ENCODE measurements at places on chromosomes 12 and 14.
A peak's percentile ranks its signal among the peaks of the same experiment; 100 is the strongest.

- DNase-seq = no peak
Measured at GRCh38 chr14:102394717-102395375, 32.1 kb downstream of the TECPR2 start.

DNA sequence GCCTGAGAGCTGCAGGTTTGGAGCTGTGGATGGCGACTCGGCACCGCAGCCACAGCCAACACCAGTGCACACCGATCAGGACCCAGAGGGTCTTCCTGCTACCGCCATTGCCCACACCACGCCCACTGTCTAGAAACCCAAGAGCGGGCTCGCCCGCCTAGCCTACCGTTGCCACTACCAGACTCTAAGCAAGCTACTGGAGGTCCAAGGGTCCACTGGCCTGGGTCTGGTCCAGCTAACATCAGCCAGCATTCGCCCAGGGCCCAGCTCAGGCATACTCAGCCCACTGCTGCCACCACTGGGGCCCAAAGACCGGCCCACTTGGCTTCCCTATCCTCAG, 30.5 kb upstream of the MON2 start:
- no peak for DNase-seq

- no peak for DNase-seq
Measured at GRCh38 chr12:109730306-109731145, 16.9 kb downstream of the FAM222A start.

DNA sequence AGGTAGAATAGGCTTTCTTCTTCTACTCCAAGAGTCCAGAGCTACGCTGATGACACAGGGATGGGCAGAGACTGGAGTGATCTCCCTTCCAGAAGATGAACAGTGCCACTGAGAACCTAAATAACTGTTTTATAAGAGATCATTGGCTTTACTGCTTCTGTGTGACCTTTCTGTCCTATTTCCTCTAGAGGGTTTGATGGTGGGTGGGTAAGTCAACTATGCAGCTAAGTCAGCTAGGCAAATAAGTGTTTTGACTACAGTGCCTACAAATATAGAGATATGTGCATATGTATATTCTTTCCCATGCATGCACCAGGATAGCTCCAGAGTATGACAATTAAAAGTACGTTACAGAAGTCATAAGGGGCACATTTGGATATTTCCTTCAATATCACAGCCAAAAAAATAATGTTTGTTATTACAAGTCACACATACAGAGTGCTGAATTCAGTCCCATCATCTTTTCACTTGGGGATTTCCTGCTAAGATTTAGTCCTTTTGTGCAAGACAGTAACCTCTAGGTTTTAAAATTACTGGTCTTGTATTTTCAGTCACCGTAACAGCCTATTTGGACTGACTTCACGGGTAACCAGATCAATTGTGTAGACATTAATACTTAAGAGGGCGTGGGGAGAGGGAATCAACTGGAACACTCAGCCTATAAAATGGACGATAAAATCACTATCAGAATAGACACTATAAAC, 412.6 kb upstream of the SOX5 start:
- DNase-seq = no peak

- no peak for DNase-seq
Measured at GRCh38 chr14:30381861-30382480, 177.0 kb upstream of the G2E3 start.

DNA sequence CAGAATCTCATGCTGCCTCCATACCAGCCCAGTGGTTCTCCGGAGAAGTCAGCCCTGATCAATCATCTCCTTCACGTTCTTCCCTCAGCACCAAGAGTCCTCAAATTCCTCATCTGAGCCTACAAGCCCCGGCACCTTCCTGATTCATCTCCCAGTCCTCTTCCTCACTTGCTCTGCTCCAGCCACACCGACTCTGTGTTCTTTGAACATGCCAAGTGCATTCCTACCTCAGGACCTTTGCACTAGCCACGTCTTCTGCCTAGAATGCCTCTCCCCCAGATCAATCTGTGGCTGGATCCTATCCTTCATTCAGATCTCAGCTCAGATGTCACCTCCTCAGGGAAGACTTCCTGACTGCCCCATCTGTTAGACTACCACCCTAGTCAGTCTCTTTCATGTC, 4.7 kb downstream of the RILPL1 start:
- no peak for DNase-seq

GRCh38 chr12:120692524-120693033, 5.6 kb downstream of the MLEC start:
- DNase-seq = no peak

DNA sequence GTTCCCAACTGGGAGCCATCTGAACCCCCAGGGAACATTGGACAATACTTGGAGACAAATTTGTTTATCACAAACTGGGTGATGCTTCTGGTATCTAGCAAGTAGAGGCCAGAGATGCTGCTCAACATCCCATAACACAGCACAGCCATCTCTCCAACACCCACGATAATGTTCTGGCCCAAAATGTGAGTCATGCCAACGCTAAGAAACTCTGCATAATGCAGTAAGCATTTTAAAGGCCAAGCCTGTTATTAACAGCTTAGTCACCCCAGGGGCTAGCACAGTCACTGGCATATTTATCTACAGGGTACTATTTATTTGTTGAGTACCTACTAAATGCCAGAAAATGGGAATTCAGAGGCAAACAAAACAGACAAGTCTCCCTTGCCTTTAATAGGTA, 873.1 kb upstream of the TMEM132C start:
- no peak for DNase-seq

GRCh38 chr14:39218171-39218769, 15.4 kb upstream of the MIA2 start:
- DNase-seq = no peak

GRCh38 chr12:94534774-94535509, 75.3 kb upstream of the CEP83 start:
- DNase-seq = no peak

- no peak for DNase-seq
Measured at GRCh38 chr14:21096978-21097635, 1.3 kb downstream of the ZNF219 start.

DNA sequence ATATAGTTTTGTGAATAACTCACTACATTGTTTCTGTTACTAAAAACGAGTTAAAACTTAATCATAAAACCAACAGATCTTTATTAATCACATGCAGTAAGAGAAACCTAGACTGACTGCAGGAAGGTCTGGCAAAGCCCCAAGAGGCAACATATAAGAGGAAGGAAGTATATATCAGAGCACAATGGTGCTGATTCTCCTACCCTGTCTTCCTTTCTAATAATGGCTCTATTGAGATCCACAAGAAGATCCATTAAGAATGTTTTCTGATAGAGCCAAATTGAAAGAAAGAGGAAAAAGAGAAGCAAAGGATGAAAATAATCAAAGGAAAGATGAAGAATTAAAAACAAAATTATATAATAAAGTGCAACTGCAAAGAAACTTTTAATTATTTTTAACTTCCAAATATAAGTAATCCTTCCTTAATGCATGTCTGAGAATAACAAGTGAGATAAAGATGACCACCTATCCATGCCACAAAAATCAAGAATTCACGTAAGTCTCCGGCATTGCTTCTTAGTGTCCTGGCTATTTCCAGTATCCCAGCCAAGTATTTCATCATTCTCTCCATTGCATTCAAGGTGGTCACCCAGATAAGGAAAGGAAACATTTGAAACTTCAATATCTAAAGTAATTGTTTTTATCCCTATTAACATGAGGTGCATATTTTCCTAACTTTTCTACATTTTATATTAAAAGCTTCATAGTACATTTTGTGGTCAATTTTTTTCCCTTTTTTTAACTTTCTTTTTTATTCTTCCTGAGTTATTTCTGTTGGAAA, 62.2 kb downstream of the SOX5 start:
- no peak for DNase-seq

DNA sequence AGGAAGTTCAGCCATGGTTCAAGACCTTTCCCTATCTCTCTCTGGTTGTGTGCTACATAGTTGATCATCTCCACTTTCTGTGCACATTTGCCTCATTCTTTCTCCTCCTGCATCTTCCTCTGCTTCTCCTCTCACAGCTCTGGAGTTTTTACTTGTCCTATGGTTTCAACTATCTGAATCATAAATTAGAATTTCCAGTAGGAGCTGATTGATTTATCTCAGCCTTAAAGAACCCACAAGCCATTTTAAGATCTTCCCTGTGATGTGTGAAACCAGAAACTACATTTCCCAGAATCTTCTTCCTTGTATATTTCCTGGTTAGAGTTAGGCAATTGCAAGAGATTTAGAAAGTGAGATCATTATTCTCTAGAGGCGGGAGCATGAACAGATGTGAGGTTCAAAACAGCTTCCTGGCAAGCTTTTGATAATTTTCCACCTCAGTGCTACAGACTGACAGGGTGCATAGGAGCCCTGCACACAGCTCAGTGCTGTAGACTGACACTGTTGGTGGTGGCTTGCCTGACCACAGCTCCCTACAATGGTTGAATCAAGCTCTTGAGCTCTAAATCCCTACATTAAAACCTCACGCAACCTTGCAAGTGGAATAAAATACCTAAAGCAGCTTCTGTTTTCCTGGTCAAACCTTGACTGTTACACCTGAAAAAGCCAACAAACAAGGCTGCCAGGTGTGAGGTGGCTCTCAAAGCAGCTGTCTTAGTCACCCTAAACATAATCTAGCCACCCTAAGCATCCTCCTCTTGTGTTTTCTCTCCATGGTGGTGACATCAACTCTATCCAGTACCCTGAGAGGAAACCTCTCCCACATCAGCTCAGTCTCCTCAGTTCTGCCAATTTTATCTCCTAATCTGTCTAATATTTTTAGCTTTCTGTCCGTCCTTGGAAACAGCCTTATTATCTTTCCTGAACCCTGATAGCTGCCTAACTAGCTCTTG, 21.5 kb upstream of the IFNG start:
- peak; percentile 12 for DNase-seq

DNA sequence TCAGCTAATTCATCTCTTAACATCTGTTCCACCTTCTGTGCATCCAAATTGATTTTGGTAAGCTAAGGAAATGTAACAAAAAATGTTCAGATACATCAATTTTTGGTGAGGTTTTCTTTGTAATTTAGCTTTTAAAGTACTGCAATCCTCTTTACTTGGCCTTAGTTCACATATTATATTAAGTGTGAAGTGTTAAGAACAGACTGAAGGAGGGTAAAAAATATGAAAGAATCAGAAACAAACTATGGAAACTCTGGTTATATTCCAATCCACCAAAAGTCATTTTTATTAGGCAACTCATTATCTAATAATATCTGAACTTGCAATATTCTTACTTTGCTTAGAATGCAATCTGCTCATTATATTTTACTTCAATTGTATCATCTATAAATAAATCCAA, 49.1 kb downstream of the CEP290 start:
- DNase-seq = no peak

- peak; percentile 27 for DNase-seq
Measured at GRCh38 chr12:47032644-47033043, 46.8 kb upstream of the PCED1B start.

DNA sequence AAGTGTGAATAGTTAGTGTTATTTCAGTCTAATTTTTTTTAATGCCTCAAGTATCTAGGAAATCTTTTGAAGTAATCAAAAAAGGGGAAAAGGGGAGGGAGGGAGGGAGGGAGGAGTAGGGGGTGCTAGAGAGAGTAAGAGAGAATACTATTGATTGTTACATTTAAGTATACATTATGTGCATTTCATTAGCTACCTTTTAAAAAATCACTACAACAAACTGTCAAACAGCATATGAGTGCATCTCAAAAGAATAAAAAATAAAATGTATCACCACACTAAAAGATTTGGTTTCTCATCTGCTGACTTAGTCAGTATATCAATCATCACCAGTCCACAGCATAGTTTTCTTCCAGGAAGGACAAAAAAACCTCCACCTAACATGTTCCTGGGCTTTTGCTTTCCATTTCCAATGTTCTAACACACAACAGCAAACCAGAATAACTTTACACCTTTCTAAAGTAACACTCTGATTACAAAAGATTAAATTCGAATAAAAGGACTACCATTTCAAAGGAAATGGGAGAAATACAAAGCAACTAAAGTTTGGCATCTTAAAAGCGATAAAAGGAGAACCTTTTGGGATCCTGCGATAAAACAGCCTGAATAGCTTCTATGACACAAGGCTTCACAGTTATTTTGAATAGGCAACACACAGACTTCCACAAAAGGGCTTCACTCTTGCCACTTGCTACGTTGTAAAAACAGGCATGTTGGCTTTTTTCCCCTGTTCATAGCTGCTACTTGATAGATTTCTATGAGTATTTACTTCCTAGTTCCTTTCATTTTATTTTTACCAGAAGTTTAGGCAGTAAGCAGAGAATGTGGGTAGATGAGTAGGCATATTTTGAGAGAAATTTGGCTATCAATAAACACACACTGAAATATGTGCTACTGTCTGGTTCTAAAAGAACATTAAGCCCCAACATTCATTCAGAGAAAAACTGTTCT, 160.9 kb downstream of the EPS8 start:
- no peak for DNase-seq

DNA sequence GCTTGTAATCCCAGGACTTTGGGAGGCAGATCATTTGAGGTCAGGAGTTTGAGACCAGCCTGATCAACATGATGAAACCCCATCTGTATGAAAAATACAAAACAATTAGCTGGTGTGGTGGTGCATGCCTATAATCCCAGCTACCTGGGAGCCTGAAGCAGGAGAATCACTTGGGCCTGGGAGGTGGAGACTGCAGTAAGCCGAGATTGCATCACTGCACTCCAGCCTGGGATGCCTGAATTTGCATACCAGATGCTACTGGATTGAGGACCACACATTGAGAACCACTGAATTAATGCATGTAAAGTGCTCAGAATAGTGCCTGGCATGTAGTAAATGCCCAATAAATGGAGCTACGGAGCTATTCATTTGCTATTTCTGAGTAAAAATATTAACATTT, 14.9 kb upstream of the MYH7 start:
- DNase-seq = no peak

DNA sequence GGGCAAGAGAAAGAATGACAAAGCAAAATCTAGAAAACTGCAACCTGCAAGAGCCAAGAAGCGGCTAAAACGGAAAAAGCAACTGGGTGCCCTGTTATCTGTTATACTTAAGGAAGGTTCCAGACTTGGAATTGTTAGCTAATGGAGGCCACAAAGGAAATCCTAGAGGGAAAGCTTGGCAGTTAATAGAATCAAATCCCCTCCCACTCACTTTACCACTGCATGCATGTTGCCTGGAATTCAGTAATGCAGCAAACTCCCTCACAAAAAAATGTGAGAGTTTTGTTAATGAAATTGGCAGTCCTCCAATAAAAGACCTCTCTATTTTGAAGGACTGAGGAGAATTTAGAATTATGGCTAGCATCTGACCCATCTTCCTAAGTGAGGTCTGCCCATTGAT, 164.2 kb upstream of the SOX5 start:
- DNase-seq = no peak

- DNase-seq = no peak
Measured at GRCh38 chr12:263574-263973, 938 bp upstream of the SLC6A13 start.

GRCh38 chr14:36626151-36626550, 35.5 kb upstream of the PAX9 start:
- no peak for DNase-seq

- no peak for DNase-seq
Measured at GRCh38 chr12:82174383-82174782, 183.8 kb downstream of the CCDC59 start.
